ENCODE measurements at places on chromosomes 5 and 9.

GRCh38 chr5:138469540-138470321 lies 4.5 kb downstream of the EGR1 start:
- DNase-seq: peak; percentile 52

DNA sequence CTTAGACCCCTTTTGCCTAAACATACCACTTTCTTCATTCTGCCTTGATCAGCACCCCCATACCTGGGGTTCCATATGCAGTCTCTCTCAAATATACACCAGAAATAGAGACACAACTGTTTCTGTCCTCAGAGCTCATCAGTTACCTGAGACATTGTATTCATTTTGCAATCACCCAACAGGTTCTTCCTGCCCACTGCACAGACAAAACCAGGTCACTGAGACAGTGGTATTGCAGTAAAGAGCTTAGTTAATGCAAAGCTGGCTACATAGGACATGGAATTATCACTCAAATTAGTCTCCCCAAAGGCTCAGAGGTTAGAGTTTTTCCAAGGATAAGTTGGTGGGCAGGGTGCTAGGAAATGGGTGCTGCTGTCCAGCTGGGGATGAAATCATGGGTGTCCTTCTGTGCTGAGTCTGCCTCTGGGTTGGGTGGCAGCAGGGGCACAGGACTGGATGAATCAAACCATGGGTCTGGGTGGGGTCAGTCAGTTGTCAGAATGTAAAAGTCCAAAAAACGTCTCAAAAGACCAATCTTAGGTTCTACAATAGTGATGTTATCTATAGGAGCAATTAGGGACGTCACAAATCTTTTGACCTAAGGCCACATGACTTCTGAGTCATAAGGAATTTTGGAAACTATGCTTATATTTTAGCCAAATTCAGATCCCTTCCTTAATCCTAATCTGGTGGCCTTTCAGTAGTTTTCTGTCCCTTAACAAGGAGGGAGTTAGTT lies 41.0 kb downstream of the KCNV2 start:
- DNase-seq: no peak

DNA sequence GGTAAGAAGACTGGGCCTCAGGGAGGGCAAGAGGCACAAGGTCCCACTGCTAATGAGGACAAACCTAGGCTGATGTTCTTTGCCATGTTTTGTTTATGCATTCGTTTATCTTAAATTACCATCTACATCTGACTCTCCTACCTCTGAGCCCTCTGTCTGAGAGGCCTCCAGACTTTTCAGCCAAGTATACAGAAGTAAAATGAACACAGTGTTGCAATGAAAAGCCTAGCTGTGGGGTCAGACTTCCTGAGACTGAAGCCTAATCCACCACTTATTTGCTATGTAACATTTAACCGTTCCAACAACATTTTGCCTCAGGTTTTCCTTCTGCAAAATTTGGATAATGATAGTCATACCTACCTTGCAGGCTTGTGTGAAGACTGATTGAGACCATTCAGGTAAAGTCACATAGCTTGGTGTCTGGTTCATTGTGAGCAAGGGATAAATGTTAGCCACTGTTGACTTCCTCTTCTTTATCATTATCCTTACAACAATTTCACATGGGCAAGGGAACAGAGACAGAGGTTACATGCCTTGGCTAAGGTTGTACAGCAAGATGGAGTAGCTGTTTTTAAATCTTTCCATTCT lies 374.9 kb upstream of the CLINT1 start:
- DNase-seq: peak; percentile 28

GRCh38 chr9:89000371-89000781 lies 9.1 kb downstream of the S1PR3 start:
- no peak for DNase-seq

DNA sequence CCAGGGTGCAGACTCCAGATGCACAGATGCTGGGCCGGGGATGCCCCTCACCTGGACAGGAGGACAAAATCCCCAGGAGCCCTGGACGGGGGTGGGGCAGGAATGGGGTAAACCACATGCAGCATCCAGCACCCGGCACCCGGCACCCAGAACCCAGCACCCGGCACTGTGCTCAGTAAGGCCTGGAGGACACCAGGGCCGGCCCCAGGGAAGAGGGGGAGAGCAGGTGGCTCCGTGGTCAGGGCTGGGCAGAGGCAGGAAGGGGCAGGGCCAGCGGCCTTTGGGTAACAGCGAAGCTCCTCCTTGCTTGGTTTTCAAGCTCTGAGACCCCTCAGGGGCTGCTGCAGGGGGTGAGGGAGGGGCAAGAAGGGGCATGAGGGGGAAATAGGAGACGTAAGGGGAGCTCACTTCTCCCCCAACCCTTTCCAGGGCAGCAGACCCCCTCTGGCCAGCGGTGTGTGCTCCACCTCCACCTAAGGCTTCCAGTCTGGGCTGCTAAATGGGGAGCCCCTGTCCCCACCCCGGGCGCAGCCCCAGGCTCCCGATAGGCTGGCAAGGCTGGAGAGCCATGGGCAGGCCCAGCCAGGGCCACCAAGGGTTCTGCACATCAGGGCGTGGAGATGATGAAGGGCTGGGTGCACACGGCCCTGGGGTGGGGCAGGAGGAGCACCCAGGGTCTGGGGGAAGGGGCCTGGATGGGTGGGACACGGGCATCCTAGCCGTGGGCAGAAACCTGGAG lies 17.8 kb upstream of the SLC6A19 start:
- DNase-seq: no peak

- no peak for DNase-seq
These were observed 51.5 kb upstream of the NOTCH1 start for GRCh38 chr9:136597141-136597885.

DNA sequence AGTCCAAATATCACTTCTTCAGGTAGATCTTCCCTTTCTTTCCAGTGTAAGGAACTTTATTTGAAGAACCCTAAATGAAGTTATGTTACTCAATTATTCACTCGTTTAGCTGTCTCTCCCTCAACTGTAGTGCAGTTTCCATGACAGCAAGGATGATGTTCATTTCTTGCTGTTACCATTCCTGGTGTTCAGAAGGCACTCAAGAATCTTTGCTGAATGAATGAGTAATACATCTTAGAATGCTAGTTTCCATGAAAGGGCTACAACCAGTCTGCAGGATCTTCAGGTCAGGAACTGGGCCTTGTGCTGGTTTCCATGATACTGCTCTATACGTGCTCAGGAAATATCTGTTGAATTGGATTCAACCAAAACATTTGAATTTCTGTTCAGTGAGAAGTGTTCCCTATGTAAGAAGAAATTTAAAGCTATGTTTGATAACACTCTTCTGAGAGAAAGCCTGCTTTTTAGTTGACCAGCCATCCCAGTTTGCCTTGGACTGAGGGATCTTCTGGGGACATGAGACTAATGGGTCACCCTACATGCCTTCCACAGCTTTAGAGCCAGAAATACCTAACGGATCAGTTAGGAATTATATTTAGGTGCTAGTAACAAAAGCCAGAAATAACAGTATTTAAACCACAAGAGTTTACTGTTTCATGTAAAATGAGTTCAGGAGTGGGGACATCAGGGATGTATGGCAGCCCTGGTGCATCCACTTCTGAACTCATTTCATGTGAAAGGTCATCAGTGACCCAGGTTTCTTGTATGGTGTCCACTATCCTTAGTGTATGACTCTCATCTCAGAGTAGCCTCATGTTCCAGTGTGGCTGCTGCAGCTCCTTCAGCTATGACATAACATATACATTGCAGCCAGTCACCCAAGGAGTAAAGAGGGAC lies 500.1 kb upstream of the SGCD start:
- no peak for DNase-seq

GRCh38 chr5:158451993-158452672 lies 593.2 kb upstream of the CLINT1 start:
- DNase-seq: no peak

DNA sequence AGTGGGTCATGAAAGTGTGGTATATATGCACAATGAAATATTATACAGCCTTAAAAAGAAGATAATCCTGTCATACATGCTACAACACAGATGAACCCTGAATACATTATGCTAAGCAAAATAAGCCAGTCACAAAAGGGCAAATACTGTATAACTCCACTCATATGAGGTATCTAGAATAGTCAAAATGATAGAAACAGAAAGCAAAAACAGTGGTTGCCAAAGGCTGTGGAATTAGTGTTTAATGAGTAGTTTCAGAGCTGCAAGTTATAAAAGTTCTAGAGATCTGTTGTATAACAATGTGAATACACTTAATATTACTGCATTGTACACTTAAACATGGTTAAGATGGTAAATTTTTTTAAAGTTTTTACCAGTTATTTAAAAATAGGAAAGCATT lies 135.0 kb downstream of the OXCT1 start:
- no peak for DNase-seq

- no peak for DNase-seq
These were observed 1.1 kb upstream of the UBAP2 start for GRCh38 chr9:34049630-34050384.

GRCh38 chr9:78133751-78134150 lies 102.1 kb upstream of the CEP78 start:
- DNase-seq: no peak

DNA sequence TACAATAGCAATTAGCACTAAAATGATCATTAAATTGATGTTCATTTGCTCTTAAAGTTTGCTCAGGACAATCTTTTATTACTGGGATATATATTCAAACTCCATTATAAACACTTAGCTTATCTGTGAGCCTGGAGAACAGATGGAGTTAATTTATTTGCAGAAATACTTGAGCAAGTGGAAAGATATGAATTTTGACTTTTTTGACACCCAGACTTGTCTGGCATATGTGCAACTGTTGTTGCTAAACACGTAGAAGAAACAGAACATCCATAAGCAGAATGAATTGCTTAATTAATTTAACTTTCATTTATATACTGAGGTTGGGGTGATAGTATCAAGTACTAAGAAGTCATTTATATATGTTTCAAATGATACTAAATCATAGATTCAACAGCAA lies 820.7 kb upstream of the TYRP1 start:
- no peak for DNase-seq

DNA sequence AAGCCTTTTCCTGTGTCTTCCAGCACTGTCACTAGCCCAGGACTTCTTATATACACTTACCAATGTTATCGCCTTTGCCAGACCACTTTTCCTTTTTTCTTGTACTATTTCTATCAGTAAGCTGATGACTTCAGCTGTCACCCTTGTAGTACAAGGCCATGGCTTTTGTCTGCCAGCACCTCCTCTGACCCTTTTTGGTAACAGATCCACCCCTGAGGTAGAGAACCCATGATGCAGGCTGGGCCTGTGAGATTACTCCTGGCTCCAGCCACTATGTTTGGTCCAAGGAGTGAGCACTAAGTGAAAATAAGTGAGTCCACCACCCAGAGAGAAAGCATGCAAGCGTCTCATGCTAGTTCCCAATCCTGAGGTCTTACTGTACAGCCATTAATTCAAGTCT lies 406.7 kb downstream of the MLLT3 start:
- DNase-seq: no peak

- no peak for DNase-seq
These were observed 154.4 kb upstream of the GRAMD2B start for GRCh38 chr5:126268697-126269315.

DNA sequence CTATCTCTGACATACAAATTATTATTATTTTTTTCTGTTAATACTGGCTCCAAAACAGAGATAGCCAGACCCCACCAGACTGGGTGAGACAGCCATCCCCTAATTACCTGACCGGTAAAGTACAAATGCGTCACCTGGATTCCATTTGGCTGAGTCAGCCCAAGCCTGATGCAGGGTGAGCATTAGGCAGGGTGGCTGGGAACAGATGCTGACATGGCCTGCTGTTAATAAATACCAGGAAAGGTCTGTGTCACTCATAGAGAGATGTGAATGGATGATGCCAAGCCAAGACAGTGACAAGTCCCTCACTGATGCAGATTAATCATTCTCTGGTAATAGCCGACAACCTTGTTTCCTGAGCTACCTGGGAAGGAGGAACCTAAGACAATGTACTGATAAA lies 183.5 kb downstream of the TRIM32 start:
- no peak for DNase-seq

DNA sequence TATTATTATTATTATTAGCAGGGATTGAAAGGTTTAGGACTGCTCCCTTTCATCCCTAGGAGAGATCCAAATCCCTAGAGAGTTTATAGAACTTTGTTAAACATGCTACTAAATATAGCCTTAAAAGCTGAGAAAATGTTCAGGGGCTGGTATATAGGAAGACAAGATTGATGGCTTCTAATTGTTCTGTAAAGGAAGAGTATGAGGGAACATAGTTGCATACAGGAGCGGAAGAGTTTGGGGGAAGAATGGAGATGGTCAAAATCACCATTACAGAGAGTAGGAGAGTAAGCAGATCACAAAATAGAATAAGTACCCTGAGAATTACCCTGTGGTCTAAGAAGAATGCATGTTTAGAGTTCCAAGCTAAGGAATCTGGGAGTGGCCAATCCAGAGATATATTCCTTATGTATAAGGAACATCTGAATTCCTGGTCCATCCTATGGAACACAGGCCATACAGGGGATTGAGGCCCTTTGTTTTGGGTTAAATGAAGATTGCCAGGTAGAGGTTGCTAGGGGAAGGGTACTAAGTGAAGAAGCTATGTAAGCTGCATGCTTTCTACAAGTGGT lies 158.0 kb upstream of the APC start:
- DNase-seq: no peak

DNA sequence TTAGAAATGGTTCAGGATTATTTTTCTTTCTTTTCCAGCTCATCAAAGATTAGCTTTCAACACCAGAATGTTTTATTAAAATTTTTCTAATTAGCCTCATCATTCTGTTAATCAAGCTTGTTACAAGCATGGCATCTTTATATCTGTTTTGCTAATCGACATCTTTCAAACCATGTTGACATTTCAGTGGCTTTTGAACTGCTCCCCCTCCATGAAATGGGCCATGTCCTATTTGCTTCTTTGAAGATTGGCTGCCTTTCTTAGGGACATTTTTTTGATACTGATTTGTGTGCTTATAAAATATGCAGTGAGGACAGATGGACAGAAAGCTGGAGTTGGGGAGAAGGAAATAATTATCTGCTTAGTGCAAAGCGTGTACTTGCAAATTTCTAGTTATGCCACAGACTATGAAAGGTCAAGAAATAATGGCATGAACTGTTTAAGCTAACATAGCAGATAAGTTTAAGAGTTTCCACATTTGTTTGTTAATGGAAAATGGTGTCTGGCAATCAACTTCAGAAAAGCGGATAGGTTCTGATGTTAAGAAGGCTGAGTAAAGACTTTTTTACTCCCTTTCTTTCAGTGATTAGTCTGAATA lies 27.5 kb downstream of the BTF3 start:
- no peak for DNase-seq

DNA sequence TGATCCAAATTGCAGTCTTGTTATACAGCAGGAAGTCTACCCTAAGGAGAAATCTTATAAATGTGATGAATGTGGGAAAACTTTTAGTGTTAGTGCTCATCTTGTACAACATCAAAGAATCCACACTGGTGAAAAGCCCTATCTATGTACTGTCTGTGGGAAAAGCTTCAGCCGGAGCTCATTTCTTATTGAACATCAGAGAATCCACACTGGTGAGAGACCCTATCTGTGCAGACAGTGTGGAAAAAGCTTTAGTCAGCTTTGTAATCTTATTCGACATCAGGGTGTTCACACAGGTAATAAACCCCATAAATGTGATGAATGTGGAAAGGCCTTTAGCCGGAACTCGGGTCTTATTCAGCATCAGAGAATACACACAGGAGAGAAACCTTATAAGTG lies 10.4 kb downstream of the ZNF189 start:
- no peak for DNase-seq
